ENCODE measurements at places on chromosomes 1 and 21.

- DNase-seq, result no peak
These were observed 1.1 kb upstream of the PRDM16 start for GRCh38 chr1:3067671-3068563.

DNA sequence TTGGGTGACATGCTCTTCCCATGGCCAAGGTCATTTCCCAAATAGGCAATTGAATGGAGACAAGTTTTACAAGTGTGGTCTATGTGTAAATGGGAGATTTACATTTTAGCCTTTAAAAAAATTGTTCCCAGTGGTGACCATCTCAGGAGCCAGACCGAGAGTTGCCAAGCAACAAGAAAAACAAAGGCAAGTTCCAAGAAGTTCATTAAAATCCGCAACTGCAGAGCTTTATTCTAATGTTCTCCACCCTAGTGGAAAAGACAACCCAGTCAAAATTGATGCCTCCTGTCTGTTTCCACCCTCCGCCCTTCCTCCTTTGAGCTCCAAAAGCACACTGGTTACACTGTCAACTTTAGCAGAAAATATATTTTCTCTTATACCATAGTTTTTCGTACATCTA lies 33.2 kb upstream of the CD55 start:
- no peak for DNase-seq

GRCh38 chr1:226195144-226195543 lies 8.6 kb upstream of the ACBD3 start:
- DNase-seq, result no peak

- DNase-seq, result no peak
These were observed 12.6 kb upstream of the ACTL8 start for GRCh38 chr1:17742583-17742982.

DNA sequence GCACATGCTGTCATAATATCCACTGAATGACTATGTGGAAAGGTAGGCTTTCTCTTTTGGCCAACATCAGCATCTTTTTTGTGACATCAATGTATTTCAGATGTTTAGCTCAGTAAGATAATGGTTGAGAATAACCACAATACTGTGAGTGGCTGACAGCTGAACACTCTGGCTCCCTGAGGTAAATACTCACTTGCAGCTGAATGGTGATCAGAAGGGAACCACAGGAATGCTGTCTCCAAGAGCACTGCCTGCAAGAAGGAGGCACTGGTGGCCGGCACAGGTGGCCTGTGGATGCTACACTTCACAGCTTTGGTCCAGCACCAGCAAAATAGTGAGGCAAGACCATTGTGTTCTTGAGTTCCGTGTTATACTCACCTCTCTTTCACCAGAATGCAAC lies 118.7 kb upstream of the PPM1J start:
- DNase-seq, result no peak

- DNase-seq, result no peak
These were observed 267.9 kb downstream of the SDCCAG8 start for GRCh38 chr1:243523766-243524165.

- DNase-seq, result no peak
These were observed 128.8 kb downstream of the MACF1 start for GRCh38 chr1:39333296-39333695.

- DNase-seq, result peak; percentile 87
These were observed 3.4 kb upstream of the PLEKHM2 start for GRCh38 chr1:15680561-15681348.

DNA sequence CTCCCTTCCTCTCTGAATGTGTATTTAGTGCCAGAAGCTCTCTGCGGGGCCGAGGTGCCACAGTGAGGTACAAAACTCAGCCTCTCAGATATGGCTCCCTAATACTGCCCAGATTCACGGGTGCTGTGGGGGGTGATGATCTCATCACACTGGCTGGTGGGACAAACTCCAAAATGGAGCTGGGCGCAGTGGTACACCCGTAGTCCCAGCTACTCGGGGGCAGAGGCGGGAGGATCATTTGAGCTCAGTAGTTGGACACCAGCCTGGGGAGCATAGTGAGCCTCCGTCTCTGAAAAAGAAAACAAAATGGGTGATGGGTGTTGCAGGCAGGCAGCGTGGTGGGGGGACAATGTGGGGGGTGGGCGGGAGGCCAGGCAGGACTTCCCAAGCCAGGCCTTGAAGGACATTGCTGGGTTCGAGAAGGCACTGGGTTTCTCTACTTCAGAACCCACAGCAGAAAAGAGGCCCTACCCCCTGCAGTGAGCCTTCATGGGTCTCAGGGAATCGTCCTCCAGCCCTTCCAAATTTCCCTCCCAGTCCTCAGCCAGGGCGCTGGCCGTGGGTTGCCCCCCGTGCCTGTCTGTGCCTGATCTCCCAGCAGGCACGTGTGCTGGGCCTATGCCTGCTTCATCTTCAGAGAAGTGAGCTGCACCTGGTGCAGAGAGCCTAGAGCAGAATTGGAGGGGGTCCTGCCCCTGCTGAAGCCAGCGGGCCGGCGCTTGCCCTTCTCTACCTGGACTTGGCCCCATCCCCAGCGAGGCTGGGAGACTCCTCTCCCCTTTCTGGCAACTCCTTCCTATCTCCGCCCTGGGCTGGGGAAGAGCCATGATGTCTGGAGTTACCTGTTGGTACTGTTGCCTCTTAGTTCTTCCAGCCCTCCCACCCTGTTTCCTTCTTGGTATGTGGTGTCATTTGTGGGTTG lies 14.0 kb downstream of the H6PD start:
- DNase-seq, result no peak

DNA sequence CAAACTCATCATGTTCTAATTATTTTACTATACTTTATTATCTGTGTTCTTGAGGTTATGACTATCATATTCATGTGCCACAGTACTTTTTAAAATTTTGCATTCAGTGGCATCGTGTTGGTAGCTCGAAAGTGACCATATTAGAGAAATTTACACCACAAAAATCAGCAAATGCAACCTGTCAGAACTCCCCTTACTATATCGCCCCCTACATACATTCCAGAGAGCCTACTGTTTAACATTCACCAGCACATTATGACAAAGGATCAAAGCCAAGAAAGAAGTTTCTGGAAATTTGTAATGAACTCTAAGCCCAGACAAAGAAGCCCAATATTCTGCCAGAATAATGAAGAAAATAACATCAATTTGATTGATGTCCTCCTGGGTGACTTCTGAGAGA lies 909.3 kb downstream of the LTN1 start:
- no peak for DNase-seq

GRCh38 chr1:66876664-66877063 lies 48.0 kb downstream of the DNAI4 start:
- no peak for DNase-seq

DNA sequence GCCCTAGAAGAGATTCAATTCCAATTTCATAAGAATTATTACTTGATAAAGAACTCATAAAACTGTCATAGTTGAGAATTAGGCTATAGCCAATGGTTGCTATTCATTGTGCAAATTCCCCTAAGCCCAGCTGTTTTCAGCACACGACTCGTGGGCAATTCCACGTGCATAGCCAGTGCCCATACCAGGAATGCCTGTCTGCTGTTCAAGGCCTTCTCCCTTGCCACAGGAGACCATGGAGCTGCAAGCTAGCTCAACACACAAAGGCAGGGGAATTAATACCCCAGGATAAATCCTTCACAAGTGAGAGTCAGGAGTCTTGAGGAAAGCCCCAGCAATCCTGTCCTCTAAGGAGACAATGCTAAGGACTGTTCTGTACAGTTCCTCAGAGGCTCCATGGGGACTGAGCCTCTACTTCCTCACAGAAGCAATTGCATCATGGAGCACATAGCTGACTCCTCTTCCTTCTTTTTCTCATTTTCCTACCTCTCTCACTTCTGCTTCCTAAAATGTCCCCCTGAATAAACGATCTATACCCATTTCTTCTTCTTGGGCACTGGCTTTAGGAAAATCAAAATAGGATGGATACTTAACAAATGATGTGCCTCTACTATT lies 19.1 kb upstream of the CHRM3 start:
- no peak for DNase-seq

GRCh38 chr21:46428286-46428685 lies 30.4 kb upstream of the DIP2A start:
- no peak for DNase-seq

DNA sequence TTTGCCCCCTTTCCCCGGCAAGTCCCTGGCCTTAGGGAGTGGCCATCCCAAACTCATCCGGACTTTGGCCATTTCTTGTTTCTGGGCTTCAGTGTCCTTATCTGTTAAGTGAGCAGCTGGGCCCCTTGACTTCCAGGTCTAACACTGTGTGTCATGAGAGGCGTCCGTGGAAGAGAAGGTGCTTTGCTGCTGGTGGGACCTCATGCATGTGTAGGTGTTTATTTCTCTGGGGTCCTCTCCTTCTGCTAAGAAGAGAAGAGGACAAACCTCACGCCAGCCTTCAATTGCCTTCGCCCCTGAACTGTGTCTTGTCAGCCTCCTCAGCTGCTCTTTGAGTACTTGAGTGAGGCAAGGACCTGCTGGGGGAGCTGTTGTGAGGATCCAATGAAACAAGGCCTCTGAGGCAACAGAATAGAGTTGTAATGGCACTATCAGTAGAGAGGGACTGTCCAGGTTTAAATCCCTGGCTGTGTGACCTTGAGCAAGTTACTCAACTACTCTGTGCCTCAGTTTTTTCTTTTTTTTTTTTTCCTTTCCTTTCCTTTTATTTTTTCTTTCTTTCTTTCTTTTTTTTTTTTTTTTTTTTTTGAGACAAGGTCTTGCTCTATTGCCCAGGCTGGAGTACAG lies 72.5 kb downstream of the RUNX3 start:
- DNase-seq, result no peak

GRCh38 chr1:212110617-212111016 lies 75.1 kb downstream of the DTL start:
- no peak for DNase-seq

DNA sequence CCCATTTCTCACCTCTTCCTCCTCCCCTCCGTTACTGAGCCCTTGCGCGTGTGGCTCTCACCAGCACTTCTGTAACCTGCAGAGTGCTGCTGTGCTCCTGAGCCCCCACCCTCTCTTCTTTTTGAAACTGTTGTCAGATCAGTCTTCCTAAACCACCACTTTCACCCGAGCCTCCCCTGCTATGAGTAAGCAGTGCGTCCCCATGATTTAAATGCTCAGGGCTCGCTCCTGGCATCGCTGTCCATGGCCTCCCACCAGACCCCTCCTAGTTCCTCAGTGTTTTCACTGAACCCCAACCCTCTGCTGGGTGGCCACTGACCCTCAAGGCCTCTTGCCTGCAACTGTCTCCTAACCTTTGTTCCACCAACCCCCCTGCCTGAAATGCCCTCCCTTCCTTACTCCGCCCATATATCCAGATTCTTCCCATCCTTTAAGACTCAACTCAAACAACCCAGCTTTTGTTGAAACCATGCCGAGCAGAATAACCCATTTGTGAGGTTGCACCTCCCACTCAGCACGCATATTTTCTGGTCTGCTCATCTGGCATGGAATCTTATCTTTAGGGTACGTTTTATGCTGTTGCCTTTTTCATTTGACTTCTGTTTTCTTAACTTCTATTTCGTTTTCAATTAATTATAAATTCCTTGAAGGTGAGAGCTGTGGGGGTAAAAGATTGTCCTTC lies 64.5 kb upstream of the FAM3B start:
- DNase-seq, result peak; percentile 42

- no peak for DNase-seq
These were observed 107.0 kb downstream of the PTPN14 start for GRCh38 chr1:214444182-214444939.

GRCh38 chr1:51293898-51294515 lies 36.4 kb downstream of the TTC39A start:
- no peak for DNase-seq

- DNase-seq, result no peak
These were observed 52.8 kb upstream of the EDN2 start for GRCh38 chr1:41537251-41537650.

- DNase-seq, result no peak
These were observed 19.1 kb downstream of the COL6A2 start for GRCh38 chr21:46116776-46117585.

DNA sequence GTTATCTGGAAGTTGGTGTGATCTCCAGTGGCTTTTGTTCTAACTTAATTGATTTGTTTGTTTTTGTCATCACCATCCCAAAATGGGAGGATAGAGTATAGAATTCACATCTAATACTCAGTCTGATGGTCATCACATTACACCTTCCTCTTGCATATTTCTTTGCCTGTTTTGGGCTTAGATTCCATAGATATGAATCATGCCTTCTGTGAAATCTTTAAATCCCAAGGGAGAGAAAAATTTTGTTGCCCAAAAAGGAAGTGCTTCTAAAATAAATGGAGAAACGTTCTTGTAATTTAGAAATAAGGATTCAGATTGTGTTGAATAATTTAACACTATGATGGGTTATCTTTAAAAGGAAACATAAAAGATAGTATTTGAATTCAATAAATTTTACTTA lies 446.0 kb upstream of the LRRC7 start:
- DNase-seq, result no peak

GRCh38 chr1:9822897-9823692 lies 670 bp downstream of the CLSTN1 start:
- DNase-seq, result peak; percentile 37

DNA sequence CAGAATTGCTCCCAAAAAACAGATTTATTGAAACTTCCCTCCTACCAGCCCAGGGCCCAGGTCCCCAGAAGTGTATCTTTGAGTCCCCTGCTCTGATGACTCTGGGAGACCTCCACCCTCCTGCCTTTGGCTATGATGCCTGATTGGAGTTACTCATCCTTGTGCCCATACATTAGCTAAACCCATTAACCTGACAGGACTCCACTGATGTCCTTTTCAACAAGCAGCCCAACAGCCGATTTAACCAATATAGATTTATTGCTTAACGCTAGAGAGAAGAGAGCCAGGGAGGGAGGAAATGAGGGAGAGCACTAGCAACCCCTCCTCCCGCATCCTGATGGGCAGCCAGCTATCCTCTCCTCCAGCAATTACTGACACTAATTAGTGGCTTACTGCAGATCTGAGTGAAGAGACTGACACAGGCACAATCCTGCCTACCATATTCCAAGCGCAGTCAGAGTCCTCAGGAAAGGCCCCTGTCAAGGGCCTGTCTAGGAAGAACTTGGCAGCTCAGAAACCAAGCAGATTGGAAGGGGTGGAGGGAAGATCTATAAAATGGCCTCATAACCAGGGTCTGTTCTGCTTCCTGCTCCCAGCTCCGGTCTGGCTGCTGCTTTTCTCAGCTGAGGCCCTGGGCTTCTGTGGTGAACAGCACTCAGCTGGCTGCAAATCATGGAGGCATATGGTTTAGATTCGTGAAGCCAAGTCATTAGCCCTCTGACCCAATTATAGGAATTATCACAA lies 484.5 kb upstream of the DAB1 start:
- no peak for DNase-seq

- no peak for DNase-seq
These were observed 145.1 kb downstream of the CNIH3 start for GRCh38 chr1:224761245-224761644.

DNA sequence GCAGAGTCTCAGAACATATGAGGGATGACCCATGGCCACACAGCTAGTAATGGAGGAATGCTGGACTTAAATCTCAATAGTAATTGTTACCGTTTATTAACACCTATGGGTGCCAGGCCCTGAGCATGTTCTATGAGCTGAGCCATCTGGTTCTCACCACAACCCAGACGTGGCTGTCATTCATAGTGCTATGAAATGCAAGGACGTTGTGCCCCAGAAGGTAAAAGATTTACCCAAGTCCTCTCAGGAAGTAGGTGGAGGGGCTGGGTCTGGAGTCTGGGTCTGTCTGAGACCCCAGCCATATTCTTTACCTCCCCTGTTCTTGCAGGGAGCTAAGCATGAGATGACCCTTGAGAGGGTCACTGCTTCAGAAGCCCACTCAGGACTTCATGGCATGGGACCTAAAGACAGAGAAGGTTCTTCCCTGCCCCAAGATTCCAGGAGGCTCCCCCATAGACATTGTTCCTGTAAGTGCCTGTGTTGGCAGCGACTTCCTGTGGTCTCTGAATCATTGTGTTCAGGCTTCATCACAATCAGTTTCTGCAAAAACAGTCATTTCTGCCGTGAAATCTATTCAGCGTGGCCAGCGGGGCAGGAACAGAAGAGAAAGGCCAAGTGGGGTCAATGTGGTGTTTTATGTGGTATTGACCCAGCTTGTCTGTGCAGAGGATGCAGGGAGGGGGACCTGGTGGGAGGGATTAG lies 475.4 kb downstream of the PTPRU start:
- peak; percentile 78 for DNase-seq

Measured in AG08396 (cell line).